ENCODE measurements at places on chromosomes 4 and X.

DNA sequence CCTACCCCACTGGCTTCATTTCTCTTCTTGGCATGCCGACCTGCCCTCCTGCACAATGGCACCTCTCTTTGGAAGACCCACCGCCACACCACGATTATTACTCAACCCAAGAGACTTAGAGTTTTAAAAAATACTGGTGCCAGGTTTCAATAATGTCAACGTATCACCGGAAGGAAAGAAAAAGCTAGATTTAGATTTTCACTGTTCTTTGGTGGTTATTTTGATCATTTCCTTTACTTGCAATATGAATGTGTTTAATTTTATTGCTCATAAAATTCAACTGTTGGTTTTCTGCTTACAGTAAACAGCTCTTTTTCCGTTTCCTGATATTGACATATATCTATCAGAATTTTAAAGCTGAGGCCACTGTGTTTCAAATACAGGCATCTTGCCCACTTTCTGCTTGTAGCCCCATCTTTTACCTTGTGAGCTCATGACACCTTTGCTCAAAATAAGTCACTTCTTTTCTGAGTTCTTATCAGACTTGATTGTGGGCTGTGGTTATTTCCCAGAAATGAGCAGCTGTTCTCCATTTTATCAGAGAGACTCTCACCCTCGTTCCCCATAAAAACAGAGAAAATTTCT is 439.1 kb downstream of the INPP4B start:
- no peak for DNase-seq

DNA sequence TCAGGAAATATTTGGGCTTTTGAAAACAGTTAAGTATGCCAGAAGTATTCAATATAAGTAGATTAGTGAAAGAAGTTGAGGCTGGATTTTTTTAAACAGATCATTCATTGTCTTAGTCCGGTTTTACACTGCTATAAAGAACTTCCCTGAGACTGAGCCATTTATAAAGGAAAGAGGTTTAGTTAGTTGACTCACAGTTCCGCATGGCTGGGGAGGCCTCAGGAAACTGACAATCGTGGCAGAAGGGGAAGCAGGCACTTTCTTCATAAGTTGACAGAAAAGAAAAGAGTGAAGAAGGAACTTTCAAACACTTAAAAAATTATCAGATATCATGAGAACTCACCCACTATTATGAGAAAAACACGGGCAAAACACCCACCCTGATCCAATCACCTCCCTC is 31.1 kb upstream of the CYLC1 start:
- no peak for DNase-seq

DNA sequence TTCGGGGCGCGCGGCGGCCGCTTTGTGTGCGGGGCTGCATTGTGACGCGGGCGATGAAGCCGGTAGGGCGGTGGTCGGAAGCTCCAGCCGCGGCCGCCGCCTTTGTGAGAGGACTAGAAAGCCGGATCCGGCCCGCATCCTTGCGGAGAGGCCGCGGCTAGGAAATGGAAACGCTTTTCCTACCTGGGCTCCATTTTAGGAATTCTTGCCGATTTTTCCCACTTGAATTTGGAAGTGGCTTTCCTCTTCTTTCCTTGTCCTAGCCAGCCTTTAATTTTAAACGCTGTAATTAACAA is 708 bp downstream of the TMSB4X start:
- DNase-seq: no peak

- DNase-seq: no peak
Observed at GRCh38 chr4:158005021-158005420, 167.8 kb downstream of the GASK1B start.
